Activated naive CD4-positive, alpha-beta T cell (primary cell): ENCODE measurements at places on chromosomes 12 and 14.

DNA sequence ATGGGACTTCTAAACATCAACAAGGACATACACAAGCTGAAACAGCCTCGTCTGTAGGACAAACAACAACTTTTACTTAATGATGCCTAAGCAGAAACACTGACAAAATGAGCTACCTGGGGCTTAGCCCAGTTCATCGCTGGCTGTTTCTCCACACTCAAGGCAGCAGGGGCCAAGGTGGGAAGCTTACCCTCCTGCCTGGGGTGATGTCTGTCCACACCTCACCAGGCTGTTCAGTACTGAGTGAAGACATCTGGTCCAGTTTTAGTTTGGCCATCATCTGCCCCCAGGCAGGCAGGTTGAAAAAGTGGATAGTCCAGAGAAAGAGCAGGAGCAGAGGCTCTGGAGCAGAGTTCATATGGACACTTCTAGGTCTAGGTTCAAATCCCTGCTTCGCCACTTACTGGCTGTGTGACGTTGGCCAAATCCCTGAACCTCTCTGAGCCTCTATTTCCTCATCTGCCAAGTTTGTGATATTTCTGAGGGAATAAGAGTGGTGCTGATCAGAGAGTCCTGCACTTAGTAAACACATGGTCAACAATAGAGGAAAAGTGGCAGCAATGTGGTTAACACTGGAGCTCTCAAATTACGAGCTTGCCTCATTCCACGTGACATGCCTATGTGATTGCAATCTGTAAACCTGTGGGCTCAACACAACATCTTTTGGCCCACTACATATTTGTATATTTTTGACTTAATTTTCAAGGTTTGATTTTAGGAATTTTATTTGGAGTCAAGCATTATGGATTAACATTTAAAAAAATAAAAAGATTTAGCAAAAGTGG lies 720.1 kb upstream of the TMEM132C start:
- no peak for DNase-seq

- DNase-seq, result no peak
These were observed 208.8 kb downstream of the VRK1 start for GRCh38 chr14:97005934-97006333.

- DNase-seq, result no peak
These were observed 323.3 kb upstream of the TMEM132C start for GRCh38 chr12:127943481-127944210.

DNA sequence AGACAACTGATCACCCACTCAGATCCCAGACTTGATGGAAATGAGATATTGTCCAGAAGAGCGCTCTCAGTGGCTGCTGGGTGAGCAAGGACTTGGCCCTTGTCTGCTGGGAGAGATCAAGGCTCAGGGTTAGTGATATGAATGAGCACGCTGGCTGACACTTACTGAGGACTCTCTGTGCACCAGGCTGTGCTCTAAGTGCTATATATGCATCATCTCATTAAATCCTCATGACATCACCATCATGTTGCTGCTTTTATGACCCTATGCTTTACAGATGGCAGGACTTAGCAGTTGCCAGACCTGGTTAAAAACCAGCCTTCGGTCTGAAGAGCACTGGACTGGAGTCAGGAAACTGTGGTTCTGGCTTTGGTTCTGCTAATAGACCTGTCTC lies 260.9 kb downstream of the VRK1 start:
- no peak for DNase-seq

DNA sequence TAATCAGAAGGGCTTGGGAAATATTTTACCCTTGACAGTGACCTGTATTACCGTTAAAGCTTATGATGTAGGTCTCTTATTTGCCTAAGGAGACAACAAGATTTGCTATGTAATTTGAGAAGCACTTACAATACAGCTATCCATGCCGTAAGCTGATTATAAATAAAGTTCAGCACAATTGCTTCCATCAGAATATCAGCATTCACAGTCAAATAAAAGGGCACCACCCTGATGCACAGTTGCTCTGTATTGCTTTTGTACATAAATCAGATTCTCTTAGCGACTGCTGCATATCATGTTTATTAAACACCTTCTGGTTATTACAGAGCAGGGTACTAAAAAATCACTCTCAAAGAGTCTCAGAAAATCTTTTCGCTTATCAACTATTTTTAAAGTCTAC lies 67.3 kb upstream of the VRK1 start:
- no peak for DNase-seq

GRCh38 chr14:20489093-20489994 lies 16.0 kb upstream of the RNASE10 start:
- no peak for DNase-seq

- DNase-seq, result peak; percentile 4
These were observed 24.9 kb downstream of the DGLUCY start for GRCh38 chr14:91138511-91139359.

- no peak for DNase-seq
These were observed 193.5 kb upstream of the EEA1 start for GRCh38 chr12:93122569-93123091.

DNA sequence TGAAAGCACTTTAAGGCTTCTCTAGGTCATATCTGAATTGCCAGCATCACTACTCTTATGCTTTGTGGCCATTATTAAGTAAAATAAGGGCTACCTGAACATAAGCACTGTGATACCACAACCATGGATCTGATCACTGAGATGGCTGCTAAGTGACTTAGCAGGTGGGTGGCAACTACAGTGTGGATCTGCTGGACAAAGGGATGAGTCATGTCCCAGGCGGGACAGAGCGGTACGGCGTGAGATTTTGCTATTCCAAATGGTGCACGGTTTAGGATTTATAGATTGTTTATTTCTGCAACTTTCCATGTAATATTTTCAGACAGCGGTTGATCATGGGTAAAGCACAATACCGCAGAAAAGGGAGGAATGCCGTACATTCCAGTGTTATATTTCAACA lies 39.4 kb downstream of the MLXIP start:
- no peak for DNase-seq

DNA sequence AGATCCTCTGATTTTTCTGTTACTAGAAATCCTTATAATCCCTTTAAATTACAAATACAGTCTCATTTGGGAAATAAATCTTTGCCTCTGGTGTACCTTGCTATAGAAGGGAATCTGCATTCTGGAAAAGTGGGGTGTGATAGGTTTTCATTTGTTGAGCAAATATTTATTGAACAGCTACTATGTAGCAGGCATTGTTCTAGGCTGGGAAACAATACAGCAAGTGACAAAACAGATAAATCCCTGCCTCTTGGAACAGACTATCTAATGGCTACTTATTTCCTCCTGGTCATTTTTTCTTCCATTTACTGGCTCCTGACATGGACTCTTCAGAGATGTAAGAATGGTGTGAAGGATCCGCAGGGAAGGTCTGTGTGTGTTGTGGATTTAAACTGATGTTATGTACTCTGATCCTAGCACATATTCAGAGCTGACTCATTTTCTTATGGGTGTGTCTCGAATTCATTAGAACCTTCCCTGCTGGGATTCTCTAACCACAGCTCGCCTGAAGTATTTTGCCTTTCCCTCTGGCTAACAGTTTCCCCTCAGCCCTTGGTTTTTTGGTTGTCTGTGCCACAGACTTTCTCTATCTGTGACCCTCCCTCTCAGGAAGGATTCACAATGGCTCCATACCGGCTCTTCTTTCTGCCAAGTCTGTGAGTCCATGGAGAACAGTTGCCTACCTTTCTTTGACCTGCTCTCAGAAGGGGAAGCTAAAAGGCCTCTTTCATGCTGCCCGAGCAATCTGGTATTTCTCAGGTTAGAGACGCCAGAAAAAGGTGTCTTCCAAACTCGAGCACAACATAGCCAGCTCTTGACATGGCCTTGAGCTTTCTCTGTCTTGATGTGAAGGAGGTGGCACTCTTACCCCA lies 53.7 kb downstream of the TMTC2 start:
- DNase-seq, result no peak
